ENCODE measurements at places on chromosomes 5 and 9. TPM values are rescaled to one million over a fixed set of nuclear protein-coding genes. Genes with fewer than 3 reads are reported as not detected.

The TERT gene
- 5.1 TPM for total RNA-seq

The NPR3 gene
- total RNA-seq: 0.58 TPM

The SMIM32 gene
- 23.5 TPM for total RNA-seq

The PCDHB3 gene
- 0.73 TPM for total RNA-seq

The ZNF879 gene
- 4.3 TPM for total RNA-seq

The PCDHGA3 gene
- total RNA-seq: 0.39 TPM

The TPPP gene
- 3.9 TPM for total RNA-seq

The GFRA3 gene
- total RNA-seq: 1.3 TPM

The LHX6 gene
- total RNA-seq: 1.6 TPM

The CD74 gene
- total RNA-seq: 435 TPM

The ADAMTS19 gene
- total RNA-seq: 0.49 TPM

The SPATA31A3 gene
- total RNA-seq: not detected

Measured in left colon (tissue), 2 donors.